ENCODE measurements at places on chromosomes 3 and 15.

GRCh38 chr15:89070197-89071124 lies 17.8 kb upstream of the ABHD2 start:
- no peak for DNase-seq

GRCh38 chr3:119600732-119601131 lies 3.0 kb downstream of the PLA1A start:
- DNase-seq: no peak

- DNase-seq: no peak
These were observed 770.6 kb upstream of the NR2F2 start for GRCh38 chr15:95559875-95560394.

DNA sequence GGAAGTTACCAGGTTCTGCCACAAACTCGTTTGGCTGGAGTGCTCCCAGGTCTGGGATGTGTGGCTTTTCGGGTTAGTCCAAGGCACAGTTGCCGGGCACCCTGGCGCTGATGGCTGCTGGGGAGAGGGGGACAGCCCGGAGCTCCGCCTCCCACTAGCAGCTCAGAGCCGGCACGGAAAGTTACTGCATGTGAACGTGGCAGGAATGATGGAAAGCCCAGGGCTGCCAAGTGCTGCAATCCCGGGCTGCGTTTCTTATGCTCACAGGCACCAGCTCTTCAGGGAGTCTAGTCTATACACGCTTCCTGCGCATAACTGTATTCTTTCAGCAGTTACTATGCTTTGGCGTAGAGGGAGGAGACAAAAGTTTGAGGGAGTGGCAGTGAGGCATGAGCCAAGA lies 141.8 kb upstream of the ICE2 start:
- DNase-seq: no peak

DNA sequence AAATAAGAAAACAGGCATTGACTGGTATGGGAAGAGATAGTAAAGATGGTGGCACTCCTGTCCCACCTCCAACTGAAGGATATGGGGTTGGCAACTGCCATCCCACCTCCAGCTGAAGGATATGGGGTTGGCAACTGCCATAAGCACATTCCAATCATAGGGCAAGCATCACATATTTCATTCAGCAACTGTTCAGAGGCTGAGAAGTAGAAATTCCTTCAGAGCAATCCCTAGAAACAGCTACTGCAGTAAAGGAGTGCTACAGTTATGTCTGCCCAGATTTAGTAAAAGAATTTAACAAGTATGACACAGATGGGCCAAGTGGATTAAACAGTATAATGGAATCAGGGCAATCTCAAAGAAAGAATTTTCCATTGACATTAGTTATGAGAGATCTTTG lies 156.8 kb downstream of the IMPG2 start:
- DNase-seq: no peak

DNA sequence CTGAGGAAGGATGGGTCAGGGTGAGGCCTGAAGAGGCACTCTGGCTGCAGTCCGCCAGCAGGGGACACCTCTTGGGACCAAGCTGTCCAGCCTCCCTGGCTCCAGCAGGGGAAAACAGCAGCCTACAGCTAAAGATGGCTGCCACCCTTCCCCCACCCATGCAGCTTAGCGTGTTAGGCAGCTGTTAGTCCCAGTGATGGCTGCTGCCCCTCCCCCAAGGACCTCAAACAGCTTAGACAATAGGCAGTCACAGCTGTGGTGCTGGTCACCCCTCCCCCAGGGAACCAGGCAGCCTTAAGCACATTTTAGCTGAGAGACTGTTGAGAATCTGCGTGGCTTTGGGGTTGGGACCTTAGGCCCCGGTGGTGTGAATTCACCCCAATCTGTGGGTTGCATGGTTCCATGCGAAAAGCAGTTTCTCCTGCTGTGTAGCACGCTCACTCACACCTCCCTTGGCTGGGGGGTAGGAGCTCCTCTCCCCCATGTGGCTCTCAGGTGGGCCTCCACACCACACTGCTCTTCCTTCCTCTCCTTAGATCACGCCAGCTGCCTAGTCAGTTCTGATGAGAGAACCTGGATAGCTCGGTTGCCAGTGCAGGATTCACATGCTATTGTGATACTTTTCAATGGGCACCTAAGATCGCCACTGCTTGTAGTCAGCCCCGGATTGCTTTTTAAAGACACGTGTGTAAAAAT lies 140.5 kb upstream of the CADPS start:
- DNase-seq: no peak

DNA sequence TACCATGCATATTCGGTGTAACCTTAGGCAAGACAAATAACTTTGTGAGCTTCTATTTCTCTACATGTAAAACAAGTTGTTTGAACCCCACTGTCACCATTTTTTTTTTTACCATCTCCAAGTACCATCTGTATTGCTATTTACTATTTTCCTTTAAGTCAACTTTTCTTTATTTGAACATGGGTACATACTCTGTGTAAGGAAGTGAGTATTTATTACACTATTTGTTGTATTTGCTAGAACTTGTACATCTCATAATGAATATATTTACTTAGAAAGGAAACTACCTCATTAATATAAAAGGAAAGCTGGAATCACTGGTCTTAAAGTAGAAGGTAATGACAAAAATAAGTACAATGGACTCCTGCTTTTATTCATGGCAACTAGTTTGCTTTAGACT lies 69.9 kb downstream of the WNT5A start:
- no peak for DNase-seq

GRCh38 chr15:92097474-92098178 lies 244.1 kb downstream of the SLCO3A1 start:
- DNase-seq: no peak

GRCh38 chr3:150673966-150674365 lies 29.8 kb downstream of the ERICH6 start:
- DNase-seq: no peak

DNA sequence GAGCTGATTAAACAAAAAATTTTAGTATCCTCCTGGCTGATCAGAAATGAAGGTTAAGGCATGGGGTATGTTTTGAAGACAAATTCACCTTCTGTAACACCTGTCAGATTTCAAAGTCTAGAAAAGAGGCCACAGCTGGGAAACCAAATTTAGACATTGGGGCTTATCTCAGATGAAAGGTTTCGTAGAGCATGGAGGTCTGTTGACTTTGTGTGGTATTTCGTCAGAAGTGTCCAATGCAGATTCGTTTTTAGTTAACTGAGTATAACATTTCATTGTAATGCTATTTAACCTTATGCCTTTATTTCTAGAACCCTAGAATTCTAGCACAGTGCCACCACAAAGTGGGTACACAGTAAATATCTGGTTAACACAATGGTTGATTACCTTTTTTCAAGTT lies 61.7 kb downstream of the FNDC3B start:
- no peak for DNase-seq

- DNase-seq: no peak
These were observed 117.3 kb upstream of the ALDH1A3 start for GRCh38 chr15:100762289-100762688.

DNA sequence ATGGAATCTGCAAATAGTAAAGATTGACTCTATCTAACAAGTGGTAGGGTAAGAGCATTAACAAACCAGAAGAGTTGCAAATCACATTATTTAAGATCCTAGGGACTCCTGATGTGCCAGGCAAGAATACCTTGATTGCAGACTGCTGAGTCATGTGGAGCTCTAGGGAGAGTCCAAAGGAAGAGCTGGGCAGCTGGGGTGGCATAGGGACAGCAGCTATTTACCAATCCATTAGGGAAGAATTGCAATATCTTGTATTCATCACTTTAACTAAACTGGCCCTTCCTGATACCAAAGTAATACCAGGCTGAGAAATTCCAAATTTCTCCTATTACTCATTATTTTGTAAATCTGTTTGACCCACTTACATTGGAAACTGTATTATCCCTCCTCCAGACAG lies 52.2 kb upstream of the ACP3 start:
- DNase-seq: no peak

DNA sequence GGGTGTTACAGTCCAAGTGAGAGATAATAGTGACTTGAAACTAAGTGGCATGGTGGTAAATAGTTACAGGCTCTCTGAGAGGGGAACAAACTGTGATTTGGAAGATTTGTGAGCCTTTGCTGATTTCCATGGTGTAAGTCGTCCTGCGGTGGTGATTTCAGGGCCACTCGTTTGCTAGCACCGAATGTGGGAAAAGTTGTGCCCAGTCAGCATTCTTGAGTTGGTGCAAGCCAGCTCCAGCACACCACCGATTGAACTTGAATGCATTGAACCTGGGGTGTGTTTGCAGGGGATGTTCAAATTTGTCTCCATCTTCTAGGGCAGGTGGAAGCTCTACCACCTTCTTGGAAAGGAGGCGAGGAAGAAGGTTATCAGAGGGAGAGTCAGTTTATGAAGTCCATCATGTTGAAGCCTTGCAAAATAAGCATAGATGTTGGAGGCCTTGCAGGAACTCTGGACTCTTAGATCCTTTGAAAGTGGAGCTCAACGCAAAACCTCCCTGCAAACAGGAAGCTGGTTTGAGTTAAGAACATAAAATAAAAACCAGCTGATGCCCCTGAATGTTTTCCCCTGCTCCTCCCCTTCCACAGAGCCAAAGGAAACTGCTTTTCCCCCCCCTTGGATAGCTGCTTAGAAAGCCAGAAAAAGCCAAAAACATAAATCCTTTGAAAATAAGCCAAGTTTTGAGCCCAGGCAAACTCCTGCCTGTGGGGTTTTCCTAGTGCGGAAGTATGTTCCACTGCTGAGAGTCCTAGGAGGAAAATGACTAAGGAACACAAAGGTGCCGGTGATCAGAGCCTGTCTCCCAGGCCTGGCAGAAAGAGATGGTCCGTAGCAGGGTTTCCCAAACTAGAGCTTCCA lies 21.9 kb downstream of the MAPKBP1 start:
- no peak for DNase-seq

- no peak for DNase-seq
These were observed 116.1 kb downstream of the RAB11A start for GRCh38 chr15:65985387-65985786.

- DNase-seq: no peak
These were observed 32.1 kb upstream of the IQSEC1 start for GRCh38 chr3:13105181-13105895.

DNA sequence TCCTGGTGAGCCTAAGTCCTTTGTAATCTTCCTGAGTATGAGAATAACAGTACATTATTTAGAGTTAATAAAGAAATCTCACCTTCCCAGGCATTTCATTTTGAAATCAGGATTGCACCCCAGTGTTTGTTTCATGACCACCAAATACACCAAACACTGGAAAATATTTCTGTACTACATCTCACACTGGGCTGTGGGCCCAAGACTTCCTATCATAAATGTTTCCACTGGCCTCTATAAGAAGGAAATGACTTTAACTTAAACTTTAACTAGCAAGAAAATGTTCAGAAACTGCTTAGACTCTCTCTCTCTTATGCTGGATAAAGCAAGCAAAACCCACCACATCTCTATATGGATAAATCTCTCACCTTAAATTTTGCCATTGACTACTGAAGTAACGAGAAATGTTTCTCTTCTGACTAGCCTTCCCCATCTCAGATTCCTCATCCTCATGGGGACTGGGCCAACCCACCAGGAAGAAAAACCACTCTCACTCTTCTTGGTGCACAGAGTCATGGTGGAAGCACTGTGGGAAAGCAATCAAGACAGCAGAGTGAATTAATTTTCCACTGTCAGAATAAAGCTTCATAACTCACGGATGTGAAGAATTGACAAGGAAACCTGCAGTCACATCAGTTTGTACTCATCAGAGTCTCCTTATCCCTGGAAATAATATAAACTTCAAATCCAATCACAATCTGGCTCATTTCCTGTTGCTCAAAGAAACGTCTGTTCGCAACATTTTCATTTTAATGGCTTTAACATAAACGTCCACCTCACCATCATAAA lies 859.6 kb downstream of the EPHA3 start:
- DNase-seq: no peak

DNA sequence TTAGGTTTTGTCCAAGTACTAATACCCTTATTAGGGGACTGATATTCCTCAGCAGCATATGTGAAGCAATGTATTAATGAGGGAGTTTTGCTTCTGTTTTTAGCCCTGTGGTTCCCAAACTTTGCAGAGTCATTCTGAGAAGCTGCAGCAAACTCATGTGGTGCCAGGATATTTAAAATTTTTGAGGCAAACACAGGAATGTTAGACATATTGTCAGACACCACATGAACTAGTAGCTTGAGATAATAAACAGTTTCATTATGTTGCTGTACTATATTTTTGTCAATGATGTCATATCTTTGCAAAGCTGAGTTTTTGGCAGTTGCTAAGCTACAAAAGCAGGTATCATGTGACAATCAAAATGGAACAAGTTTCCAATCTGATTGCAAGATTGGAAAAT lies 36.6 kb downstream of the ATP6V1A start:
- no peak for DNase-seq

All from NCI-H1436 treated with DMSO at 0.1 percent for 48 hours (cell line).